Suppressor macrophage (primary cell): ENCODE measurements at places on chromosomes 2 and 18.

- DNase-seq = peak; percentile 3
These were observed 39.0 kb upstream of the STRN start for GRCh38 chr2:37005118-37005868.

GRCh38 chr2:178819147-178819875, 12.1 kb upstream of the TTN start:
- no peak for DNase-seq

DNA sequence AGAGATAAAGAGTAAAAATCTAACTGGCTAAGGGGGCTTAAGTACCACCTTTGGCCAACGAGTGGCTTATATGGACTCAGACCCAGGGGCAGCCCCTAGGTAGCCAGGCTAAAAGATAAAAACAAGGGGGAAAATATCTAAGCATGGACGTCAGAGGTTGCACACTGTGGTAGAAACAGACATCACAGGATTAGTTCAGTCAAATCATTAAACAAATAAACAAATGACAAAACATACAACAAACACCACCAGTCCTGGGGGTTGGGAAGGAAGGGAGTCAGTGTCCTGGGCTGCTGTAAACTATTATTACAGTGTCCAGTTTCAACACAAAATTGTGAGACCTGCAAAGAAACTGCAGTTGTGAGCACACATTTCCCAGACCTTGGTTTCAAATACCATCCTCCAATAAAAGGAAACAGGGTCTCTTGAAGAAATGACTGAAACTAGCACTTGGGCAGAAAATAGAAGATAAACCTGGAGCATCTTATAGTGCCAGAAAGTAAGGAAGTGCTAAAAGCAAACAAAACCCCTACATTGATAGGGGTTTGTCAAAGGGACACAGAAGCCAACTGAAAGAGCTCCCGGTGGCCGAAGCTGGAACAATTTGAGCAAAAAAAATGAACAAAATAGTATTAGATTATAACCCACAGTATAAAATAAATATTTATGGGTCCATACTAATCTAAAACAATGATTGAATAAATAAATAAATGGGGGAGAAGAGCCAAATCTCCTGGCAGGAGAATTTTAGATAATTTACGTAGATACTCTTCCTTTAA, 154.8 kb upstream of the KLF7 start:
- DNase-seq = no peak

DNA sequence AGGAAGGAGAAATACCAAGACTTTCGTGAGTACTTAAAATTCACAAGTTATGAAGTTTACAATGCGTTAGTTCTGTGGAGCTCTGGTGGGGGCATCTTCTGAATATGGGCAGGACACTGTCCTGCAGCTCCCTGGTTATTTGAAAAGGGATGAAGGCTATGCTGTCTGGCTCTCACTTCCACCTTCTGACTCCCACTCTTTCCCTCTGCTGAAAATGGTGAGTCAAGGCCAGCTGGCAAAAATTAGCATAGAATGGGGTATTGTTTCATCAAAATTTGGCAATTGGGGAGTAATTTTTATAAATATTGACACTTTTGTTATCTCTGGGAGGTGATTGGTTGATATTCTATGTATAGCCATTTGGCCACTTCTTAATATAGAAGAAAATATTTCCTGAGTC, 177.4 kb downstream of the PARD3B start:
- DNase-seq = peak; percentile 8

DNA sequence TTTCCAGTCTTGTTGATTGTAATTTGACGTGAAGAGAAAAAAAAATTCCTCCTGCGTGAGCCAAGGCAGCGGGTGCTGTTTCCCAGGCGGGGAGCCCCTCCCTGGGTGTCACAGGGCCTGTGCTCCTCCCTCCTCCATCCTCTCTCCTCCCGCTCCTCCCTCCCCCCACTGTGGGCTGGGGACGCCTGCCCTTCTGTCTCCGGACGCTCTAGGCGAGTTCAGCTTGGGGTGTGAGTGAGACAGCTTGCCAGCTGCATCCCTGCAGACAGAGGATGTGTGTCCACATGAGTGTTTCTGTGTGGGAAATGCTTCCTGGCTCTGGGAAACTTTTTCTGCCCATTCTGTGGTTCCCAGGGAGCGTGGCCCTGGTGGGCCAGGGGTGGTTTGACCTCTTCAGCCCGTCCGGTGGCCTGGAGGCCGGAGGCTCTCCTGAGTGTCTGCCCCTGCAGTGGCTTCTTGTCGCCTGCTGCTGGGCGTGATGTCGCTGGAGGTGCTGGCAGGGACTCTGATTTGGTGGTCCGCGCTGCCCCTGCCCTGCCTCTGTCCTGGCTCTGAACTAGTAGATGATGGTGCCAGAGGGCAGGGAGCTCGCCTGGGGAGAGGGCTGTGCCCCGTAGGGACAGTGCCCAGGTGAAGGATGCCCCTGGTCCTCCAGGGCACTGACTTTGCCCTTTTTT, 96.4 kb downstream of the USP40 start:
- DNase-seq = no peak

- no peak for DNase-seq
These were observed 281.2 kb upstream of the LYPD1 start for GRCh38 chr2:132951008-132951714.

DNA sequence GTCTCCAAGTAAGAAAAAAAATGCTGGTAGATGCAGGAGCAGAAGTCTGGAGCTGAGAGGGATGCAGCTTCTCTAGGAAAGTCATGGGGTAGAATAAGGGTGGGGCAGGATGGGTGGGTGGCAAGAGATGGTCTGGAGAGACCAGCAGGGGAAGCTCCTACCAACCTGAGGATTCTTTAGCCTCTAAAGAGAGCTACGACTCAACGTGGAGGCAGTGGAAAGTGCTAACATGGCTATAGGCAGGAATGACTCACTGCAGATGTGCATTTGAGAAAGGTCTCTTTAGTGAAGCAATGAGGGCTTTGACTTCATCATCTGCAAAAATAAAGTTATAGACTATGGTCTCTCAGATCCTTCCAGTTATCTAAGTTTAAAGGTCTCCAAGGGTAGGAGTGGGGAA, 722.8 kb upstream of the RAB6C start:
- no peak for DNase-seq

DNA sequence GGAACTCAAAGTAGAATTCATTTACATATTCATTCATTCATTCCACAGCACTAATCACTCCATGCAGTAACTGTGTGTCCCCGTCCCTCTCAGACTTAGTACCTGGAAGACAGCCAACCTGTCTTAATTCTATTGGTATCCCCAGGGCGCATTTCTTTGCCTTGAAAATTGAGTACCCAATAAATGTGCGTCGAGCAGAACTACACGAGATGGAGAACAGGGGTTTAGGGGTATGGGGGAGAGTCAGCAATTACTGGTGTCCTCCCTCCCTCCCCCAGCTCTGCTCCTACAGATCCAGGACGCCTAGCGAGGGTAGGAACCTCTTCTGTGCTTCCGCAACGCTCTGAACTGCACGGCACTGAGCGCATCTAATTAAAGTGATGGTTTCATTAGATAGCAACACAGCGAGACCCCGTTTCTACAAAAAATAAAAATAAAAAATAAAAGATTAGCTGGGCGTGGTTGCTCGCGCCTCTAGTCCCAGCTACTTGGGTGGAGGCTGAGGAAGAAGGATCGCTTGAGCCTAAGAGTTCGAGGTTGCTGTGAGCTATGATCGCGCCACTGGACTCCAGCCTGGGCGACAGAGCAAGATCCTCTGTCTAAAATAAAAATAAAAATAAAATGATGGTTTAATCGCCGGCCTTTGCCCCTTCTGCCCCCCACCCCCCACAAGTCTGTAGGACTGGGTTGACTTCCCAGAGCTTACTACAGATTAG, 614 bp upstream of the FKBP1B start:
- DNase-seq = no peak
